ENCODE measurements at places on chromosomes 4 and X. TPM values are rescaled to one million over a fixed set of nuclear protein-coding genes. Genes with fewer than 3 reads are reported as not detected.
A peak's percentile ranks its signal among the peaks of the same experiment; 100 is the strongest.

Gene ADRA2C
- 2.2 TPM for total RNA-seq

Gene OTUD6A
- not detected for total RNA-seq

DNA sequence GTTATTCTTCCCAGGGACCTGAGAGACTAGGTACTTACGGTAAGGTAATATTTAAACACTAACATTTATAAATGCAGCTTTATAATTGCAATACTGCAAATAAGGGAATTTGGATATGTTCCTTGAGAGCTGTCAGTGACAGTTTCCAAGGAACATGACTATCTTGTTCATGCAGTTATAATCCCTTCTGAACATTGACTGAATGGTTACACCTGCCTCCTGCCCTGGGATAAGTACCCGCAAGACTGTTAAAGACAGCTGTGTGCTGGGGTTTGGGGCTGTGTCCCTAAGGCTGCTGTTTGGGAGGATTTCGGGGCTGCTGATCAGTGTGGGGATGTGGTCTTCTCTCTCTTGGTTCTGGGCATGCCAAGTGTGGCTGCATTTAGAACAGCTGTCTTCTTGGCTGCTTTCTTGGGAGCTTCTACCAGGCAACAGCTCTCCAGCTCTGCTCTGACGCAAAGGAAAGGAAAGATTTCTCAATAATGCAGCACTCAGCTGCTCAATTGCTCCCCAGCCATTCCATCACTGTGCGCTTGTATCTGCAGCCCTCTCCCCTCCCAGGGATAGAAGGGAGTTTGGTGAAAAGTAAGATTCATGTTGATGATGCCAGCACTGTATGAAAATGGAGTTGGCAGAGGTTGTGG lies 298.8 kb upstream of the TAPT1 start:
- DNase-seq: peak; percentile 69

Gene PASD1
- not detected for total RNA-seq
